Kidney (tissue), 22 donors: ENCODE measurements at places on chromosomes 3 and 15. TPM values are rescaled to one million over a fixed set of nuclear protein-coding genes. Genes with fewer than 3 reads are reported as not detected.

DNA sequence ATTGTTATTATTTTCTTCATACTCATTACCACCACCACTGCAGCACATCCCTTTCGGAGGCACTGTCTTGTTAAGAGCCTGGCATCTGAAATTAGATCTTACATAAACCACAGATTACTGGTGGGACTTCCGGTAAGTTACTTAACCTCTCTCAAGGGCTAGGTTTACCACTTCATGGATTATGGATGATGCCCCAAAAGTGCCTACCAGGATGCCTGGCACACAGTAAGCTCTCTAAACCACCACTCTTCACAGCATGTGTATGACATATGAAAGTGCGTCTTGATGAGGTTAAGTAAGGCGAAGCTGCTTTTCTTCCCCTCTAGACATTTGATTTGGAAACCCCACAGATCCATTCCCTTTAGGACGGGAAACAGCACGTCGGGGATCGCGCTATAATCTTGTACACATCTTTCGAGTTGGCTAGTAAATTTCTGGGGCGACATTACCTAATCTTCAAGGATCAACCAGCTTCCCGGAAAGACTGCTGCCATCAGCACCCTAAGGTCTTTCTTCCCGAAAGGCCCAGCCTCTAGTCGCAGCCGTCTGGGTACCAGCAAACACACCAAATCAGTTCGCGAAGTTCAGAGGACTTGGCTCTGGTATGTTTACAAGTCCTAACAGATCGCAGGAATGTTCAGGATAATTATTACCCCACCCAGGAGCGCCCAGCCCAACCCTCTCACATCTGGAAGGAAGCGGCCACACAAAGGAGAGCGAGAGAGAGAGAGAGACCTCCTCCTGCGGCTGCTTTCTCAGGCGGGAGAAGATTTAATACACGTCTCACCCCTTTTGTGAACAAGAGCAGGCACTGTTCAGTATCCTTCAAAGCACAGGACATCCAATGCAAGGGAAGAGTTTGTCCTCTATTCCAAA is 155.1 kb upstream of the FRMD4B start:
- H3K27me3 ChIP-seq: peaks cover 2% of the 10 kb centered on the region
- DNase-seq: peak; percentile 63
- H3K4me1 ChIP-seq: no peaks in the 10 kb centered on the region
- H3K4me3 ChIP-seq: peak overlapping the region; percentile 49
- H3K27ac ChIP-seq: no peak overlapping the region

DNA sequence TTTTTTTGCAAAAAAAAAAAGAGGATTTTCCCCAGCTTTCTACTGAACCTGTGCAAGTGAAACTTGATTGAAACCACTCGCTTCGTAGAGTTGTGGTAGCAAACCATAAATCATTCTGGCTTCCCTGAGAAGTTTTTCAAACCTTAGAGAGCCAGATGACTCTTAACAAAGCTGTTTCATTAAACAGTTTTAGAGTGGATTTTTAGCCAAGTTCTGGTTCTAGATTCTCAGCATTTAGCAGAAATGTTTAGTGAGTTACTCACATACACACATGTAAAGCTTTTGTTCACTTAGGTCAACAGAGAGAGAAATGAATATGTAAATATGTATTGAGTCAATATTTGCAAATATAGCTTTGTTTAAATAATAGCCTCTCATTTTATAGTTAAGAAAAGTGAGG is 18.1 kb upstream of the CCR9 start:
- no peak overlapping the region for H3K4me3 ChIP-seq
- no peak for DNase-seq
- H3K27ac ChIP-seq: no peak overlapping the region
- H3K27me3 ChIP-seq: no peaks in the 10 kb centered on the region

DNA sequence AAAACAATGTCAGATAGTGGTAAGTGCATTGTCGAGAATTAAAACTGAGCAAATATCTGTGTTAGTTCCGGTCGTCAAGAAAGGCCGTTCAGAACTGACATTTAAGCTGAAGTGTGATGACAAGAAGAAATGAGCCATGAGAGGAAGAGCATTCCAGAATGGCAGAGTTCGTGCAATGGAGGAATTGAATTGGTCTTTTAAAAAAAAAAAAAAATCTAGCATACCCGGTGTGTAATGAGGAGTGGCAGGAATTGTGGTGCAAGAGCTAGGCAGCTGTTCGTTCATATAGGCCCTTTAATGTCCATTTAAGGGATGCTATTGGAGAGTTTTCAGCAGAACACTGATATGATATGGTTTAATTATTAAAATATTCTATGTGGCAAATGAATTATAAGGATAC is 2.6 kb upstream of the GBE1 start:
- H3K4me1 ChIP-seq: peaks cover 2% of the 10 kb centered on the region
- H3K36me3 ChIP-seq: no peaks in the 10 kb centered on the region
- DNase-seq: peak; percentile 51

DNA sequence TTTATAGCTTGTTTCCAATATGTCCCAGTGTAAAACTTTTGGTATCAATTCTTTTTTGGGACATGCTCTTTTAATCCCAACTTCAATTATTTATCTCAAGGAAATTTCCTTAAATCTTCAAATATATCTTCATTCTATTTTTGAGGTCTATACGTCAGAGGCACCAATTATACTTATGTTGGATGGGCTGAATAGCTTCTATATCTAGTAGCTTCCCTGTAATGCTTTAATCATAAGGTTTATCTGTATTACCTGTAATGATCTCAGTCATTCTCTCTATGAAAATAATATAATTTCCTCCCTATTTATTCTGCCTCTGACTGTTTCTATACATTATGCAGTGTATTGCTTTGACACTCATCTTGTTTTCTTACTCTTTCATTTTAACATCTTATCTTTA is 29.9 kb upstream of the MCCC1 start:
- no peak overlapping the region for H3K4me3 ChIP-seq
- DNase-seq: peak; percentile 4
- no peaks in the 10 kb centered on the region for H3K27me3 ChIP-seq
- H3K4me1 ChIP-seq: no peaks in the 10 kb centered on the region

DNA sequence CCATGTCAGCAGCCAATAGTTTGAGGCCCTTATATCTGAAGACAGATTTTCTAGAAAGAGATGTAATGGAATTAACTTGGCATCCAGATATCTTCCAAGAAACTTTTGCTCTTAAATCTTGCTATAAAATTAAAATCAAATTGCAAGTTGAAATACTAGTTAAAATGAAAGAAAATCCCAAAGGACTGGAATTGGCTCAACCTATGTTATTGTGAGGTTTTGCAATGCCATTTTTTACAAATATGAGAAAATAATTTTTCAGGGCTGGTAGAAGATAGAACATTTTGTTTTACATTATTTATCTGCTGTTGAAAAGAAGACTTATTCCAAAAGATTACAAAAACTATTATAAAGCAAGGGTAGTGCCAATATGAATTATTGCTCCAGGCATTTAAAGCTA is 92.2 kb upstream of the AGTR1 start:
- H3K36me3 ChIP-seq: no peaks in the 10 kb centered on the region
- H3K4me3 ChIP-seq: no peak overlapping the region
- DNase-seq: no peak
- no peaks in the 10 kb centered on the region for H3K27me3 ChIP-seq

DNA sequence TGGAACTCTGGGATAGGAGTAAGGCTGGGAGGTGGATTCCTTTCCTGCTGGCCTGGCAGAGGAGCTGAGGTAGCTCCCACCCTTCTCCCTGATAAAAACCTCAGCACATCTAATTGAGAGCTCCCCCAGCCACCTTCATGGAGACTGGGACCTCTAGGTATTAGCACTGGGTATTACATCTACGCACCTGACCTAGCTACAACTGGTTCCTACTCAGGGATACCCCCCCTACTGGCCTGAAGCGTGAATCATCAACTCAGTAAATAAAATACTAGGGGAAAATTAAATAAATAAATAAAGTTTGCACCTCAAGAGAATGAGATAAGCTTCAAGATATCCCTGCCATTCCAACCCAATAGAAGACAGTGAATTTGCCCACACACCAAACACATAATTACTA is 140.4 kb downstream of the NEK10 start:
- H3K4me3 ChIP-seq: no peak overlapping the region
- DNase-seq: no peak
- H3K27ac ChIP-seq: no peak overlapping the region

DNA sequence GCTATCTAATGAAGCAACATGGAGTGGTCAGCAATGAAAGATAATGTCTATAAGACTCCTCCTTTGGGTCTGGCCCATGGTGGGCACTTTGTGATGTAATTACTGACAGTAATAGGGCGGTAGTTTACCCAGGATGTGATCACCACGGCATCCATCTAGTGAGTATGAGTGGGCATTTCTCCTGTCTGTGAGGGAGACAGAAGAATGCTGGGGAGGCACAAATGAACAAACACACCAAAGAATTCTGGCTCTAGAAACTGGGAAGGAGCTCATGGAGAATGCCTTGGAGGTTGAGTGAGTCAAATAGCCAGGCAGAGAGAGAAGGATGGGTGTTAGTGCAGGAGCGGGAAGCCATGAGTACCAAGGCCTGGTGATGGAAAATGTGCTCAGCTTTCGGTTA is 217.5 kb downstream of the WNT5A start:
- no peak for DNase-seq
- no peaks in the 10 kb centered on the region for H3K27me3 ChIP-seq
- H3K36me3 ChIP-seq: no peaks in the 10 kb centered on the region
- no peak overlapping the region for H3K4me3 ChIP-seq
- H3K27ac ChIP-seq: no peak overlapping the region

Gene ADAMTSL3
- 23.4 TPM for total RNA-seq
